ENCODE measurements at places on chromosomes 16 and 17. TPM values are rescaled to one million over a fixed set of nuclear protein-coding genes. Genes with fewer than 3 reads are reported as not detected.

RUNDC1 gene
- 23.8 TPM for total RNA-seq

CHD9NB gene
- total RNA-seq, result not detected

ARHGDIG gene
- 1.6 TPM for total RNA-seq

MYLK3 gene
- total RNA-seq, result 0.03 TPM

COPRS gene
- 2.1 TPM for total RNA-seq

TMUB2 gene
- total RNA-seq, result 44.0 TPM

CACNG5 gene
- total RNA-seq, result not detected

PRR35 gene
- not detected for total RNA-seq

TEKT1 gene
- total RNA-seq, result not detected

GRCh38 chr17:78517421-78517820 is 59.8 kb downstream of the DNAH17 start:
- DNase-seq, result no peak

DNA sequence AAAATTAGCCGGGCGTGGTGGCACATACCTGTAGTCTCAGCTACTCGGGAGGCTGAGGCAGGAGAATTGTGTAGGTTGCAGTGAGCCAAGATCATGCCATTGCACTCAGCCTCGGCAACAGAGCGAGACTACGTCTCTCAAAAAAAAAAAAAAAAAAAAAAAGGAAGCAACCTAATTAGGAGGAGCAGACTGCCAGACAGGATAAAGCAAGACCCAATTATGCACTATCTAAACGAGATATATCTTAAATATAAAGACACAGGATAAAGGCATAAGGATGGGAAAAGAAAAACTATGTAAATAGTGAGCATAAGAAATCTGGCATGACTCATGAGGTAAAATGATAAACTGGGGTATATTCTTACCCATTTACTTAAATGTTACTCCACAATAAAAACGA is 4.9 kb downstream of the TXNDC11 start:
- DNase-seq, result no peak

- DNase-seq, result no peak
These were observed 22.3 kb upstream of the PLCG2 start for GRCh38 chr16:81756615-81757356.

DNA sequence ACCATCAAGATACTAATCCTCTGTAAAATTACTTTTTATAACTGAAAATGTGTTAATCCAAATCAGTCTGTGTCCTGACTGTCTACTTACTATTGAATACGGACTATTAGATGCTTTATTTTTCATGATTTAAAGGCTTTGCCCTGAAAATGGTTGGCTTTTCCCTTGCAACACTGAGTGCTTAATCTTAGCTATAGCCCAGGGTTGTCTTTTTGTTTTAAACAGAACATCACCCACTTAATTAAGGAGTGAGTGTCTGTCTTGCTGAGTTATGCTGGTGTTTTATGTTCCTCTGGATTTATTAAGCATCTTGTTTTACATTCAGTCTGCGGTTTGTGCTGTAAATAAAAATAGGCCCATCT is 11.0 kb downstream of the FTO start:
- DNase-seq, result no peak

- no peak for DNase-seq
These were observed 2.4 kb downstream of the THRA start for GRCh38 chr17:40064971-40065768.

- no peak for DNase-seq
These were observed 2.0 kb downstream of the LHX1 start for GRCh38 chr17:36939052-36939801.

- no peak for DNase-seq
These were observed 77.4 kb downstream of the SKAP1 start for GRCh38 chr17:48352630-48353029.

- DNase-seq, result no peak
These were observed 4.7 kb downstream of the CDIPT start for GRCh38 chr16:29858149-29858849.

DNA sequence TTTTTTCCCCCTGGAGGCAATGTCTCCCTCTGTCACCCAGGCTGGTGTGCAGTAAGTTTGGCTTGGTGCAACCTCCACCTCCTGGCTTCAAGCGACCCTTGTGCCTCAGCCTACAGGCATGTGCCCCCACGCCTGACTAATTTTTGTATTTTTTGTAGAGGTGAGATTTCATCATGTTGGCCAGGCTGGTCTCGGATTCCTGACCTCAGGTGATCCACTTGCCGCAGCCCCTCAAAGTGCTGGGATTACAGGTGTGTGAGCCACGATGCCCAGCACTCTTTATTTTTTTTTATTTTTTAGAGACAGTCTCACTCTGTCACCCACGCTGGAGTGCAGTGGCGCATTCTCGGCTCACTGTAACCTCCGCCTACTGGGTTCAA is 113.2 kb downstream of the ABCC6 start:
- no peak for DNase-seq

DNA sequence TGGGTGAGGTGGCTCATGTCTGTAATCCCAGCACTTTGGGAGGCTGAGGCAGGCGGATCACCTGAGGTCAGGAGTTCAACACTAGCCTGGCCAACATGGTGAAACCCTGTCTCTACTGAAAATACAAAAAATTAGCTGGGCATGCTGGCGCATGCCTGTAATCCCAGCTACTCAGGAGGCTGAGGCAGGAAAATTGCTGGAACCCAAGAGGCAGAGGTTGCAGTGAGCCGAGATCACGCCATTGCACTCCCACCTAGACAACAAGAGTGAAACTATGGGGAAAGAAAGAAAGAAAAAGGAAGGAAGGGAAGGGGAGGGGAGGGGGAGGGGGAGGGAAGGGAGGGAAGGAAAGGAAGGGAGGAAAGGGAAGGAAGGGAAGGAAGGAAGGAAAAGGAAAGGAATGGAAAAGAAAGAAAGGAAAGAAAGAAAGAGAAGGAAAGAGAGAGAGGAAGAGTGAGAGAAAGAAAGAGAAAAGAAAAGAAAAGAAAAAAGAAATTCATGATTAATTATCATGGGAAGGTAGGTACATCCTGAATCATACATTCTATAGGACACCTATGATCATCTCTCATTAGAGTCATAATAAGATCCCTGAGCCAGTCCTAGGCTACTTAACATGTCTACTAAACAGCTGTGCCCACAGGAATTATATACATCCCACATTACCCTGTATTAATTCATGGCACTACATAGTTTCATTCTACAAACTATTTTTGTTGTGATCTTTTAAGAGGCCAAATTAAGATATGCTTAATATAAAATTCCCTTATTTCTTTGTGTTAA is 40.9 kb downstream of the CREBBP start:
- no peak for DNase-seq

GRCh38 chr17:81230043-81230820 is 7.5 kb upstream of the CEP131 start:
- DNase-seq, result no peak

DNA sequence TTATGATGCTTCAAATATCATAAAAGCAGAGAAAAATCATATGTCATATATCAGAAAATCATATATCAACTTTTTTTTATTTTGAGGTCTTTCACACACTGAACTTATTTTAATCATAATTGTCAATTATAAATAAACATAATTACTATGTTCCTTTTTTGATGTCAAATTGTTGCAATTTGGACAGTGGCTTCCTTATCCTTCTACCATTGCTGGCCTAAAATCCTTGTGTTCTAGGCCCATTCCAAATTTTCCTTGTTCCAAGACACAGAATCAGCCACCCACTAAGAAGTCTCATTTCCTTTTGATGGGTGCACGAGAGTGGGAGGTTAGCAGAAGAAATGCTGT is 28.9 kb downstream of the G6PC1 start:
- DNase-seq, result no peak

GRCh38 chr17:8656693-8657092 is 26.2 kb upstream of the MYH10 start:
- DNase-seq, result no peak

DNA sequence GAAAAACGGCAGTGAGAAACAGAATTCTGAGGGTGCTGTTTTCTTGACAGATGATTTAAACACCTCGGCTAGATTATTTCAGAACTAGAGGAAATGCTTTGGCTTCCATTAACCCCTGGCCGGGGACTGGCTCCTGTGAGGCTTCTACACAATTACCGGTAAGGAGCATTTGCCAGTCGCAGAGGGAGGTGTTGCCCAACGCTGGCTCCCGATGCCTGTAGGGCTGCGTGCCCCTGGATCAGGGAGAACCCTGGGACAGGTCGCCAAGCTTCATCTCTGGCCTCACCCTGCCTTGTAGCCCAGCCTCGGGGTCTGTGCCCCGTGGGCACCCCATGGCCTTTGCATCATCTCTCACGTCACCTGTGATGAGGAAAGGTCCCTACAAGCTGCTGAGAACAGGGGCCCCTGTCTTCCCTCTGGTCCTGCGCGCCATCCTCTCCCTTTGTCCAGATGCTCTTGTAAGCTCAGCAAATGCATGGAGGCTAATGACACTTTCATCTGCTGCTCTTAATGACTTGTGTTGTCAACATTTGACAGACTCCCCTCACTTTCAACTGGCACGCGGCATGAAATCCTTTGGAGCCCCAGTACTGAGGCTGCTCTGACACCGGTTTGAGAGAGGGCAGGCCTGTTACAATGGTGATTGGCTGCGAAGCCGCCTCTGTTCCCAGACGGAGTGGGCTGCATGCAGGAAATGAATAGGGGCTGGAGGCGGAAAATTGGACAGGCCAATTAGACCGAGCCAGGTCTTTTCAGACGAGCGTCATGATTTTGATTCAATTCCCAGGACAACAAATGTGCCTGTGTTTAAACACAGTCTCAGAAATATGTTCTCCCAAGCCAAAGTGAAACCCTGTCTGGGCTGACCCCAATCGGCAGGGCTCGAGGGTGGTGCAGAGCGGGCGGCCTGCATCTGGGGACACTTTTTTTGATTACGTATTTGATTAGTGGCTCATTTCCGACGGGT is 85.5 kb upstream of the DOC2B start:
- no peak for DNase-seq

- no peak for DNase-seq
These were observed 3.9 kb upstream of the EFTUD2 start for GRCh38 chr17:44903012-44903685.

Data from T-cell (primary cell).